Ascending aorta (tissue), 2 donors: ENCODE measurements at places on chromosomes 2 and 18. TPM values are rescaled to one million over a fixed set of nuclear protein-coding genes. Genes with fewer than 3 reads are reported as not detected.

The SRD5A2 gene
- not detected for total RNA-seq

The PCGF1 gene
- total RNA-seq: not detected

The MAP3K19 gene
- total RNA-seq: not detected

GRCh38 chr2:69907216-69907615 lies 7.7 kb upstream of the MXD1 start:
- no peak overlapping the region for H3K27ac ChIP-seq
- no peak overlapping the region for H3K4me3 ChIP-seq
- H3K27me3 ChIP-seq: no peaks in the 10 kb centered on the region
- H3K36me3 ChIP-seq: peaks cover 41% of the 10 kb centered on the region

DNA sequence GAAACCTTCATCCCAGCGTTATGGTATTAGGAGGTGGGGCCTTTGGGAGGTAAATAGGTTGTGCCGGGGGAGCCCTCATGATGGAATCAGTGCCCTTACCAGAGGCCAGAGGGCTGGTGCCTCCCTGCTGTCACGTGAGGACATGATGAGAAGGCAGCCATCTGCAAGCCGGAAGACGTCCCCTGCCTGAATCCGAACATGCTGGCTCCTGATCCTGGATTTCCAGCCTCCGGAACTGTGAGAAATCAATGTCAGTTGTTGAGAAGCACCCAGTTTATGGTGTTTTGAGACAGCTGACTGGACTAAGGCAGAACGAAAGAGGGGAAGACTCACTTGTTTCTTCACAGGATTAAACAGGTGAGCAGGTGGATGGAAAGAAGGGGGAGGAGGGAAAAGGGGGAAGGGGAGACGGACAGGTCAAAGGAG lies 13.0 kb upstream of the KLF11 start:
- no peak overlapping the region for H3K4me3 ChIP-seq
- no peaks in the 10 kb centered on the region for H3K36me3 ChIP-seq
- H3K27me3 ChIP-seq: no peaks in the 10 kb centered on the region
- no peaks in the 10 kb centered on the region for H3K4me1 ChIP-seq
- no peak for DNase-seq
